ENCODE measurements at places on chromosomes 13 and 19. TPM values are rescaled to one million over a fixed set of nuclear protein-coding genes. Genes with fewer than 3 reads are reported as not detected.
A peak's percentile ranks its signal among the peaks of the same experiment; 100 is the strongest.

GRCh38 chr13:58921129-58921528, 1242.6 kb downstream of the DIAPH3 start:
- no peak overlapping the region for H3K27ac ChIP-seq
- DNase-seq: peak; percentile 22
- H3K36me3 ChIP-seq: no peaks in the 10 kb centered on the region
- H3K4me1 ChIP-seq: no peaks in the 10 kb centered on the region
- no peak overlapping the region for H3K4me3 ChIP-seq
- H3K27me3 ChIP-seq: no peaks in the 10 kb centered on the region

- H3K36me3 ChIP-seq: peaks cover 93% of the 10 kb centered on the region
- H3K4me1 ChIP-seq: no peaks in the 10 kb centered on the region
- no peak overlapping the region for H3K27ac ChIP-seq
- no peaks in the 10 kb centered on the region for H3K27me3 ChIP-seq
- no peak for DNase-seq
- no peak overlapping the region for H3K4me3 ChIP-seq
Observed at GRCh38 chr13:111296417-111296816, 24.0 kb upstream of the TEX29 start.

DNA sequence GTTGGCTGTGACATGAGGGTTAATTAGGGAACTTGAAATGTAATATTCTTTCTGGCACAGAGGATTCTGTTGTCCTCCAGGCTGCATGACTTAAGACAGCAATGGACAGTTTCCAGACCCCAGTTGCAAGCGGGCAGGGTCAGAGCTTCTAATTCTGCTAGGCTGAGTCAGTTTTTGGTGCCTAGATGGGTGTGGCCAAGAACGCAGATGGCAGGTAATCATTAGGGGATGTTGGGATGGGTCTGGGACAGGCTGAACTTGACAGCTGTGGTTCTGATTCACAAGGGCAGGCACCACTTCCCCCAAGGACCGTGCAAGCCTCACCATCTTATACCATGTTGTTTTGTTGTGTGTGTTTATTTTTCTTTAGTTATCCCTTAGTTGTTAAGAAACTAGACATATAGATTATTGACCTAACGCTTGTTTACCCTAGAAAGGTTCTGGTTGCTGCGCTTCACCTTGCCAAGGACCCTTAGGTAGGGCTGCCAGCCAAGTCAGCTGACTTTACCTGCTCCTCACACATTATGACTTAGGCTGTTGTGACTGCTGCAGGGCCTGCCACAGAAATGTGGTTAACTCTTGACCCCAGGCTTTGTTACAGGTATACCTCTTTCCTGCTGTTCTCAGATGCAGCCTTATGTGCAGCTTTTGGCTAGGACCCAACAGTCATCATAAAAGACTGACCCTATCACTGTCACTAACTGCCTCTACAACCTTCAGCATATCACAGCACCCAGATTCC, 117.7 kb upstream of the KLF12 start:
- no peak overlapping the region for H3K4me3 ChIP-seq
- no peak for DNase-seq
- H3K36me3 ChIP-seq: no peaks in the 10 kb centered on the region
- H3K27ac ChIP-seq: no peak overlapping the region
- H3K4me1 ChIP-seq: no peaks in the 10 kb centered on the region
- no peaks in the 10 kb centered on the region for H3K27me3 ChIP-seq

DNA sequence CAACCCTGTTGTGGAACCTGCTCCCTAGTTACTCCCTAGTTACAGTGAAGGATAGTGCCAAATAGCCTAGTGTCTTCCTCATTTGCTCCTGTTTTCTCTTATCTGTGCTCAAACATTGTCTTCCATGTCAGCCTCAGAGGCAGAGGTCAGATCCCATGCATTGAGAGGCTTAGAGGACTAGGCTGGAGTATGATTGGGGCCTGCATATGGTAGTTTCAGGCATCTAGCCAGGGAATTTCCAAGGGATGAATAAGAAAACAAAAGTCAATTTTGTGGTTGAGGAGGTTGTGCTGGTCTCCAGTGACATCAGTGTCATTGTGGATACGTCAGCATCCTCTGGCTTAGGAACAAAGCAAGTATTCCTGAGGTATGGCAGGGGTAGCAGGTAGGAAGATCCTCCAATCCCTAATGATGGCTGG, 9.4 kb downstream of the ZNF546 start:
- peaks cover 53% of the 10 kb centered on the region for H3K36me3 ChIP-seq
- peak overlapping the region; percentile 15 for H3K27ac ChIP-seq
- DNase-seq: no peak
- no peaks in the 10 kb centered on the region for H3K4me1 ChIP-seq
- H3K27me3 ChIP-seq: no peaks in the 10 kb centered on the region

GRCh38 chr19:13291913-13292312, 141.7 kb downstream of the IER2 start:
- H3K4me1 ChIP-seq: no peaks in the 10 kb centered on the region
- H3K27ac ChIP-seq: no peak overlapping the region
- no peak overlapping the region for H3K4me3 ChIP-seq
- no peaks in the 10 kb centered on the region for H3K27me3 ChIP-seq

GRCh38 chr13:71935166-71935840, 68.3 kb upstream of the DACH1 start:
- DNase-seq: no peak
- H3K27ac ChIP-seq: no peak overlapping the region
- no peaks in the 10 kb centered on the region for H3K27me3 ChIP-seq

GRCh38 chr13:46613409-46614049, 60.6 kb downstream of the LRCH1 start:
- no peak overlapping the region for H3K4me3 ChIP-seq
- H3K27ac ChIP-seq: no peak overlapping the region
- peaks cover 60% of the 10 kb centered on the region for H3K4me1 ChIP-seq
- H3K27me3 ChIP-seq: no peaks in the 10 kb centered on the region
- no peaks in the 10 kb centered on the region for H3K36me3 ChIP-seq

DNA sequence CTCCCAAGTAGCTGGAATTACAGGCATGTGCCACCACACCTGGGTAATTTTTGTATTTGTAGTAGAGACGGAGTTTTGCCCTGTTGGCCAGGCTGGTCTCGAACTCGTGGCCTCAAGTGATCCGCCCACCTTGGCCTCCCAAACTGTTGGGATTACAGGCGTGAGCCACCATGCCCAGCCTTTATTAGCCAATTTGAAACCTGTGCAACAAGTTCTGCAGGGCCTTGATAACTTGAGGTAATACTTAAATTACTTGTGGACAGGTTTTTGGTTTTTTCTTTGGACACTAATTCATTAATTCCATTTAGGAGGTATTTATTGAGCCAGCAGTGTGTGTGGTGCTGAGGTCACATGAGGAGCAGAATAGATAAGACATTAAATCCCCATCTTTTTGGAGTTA, 39.5 kb downstream of the ARHGAP35 start:
- H3K27me3 ChIP-seq: no peaks in the 10 kb centered on the region
- no peak for DNase-seq
- no peak overlapping the region for H3K4me3 ChIP-seq
- H3K4me1 ChIP-seq: peaks cover 64% of the 10 kb centered on the region
- H3K27ac ChIP-seq: no peak overlapping the region
- no peaks in the 10 kb centered on the region for H3K36me3 ChIP-seq

- H3K27ac ChIP-seq: no peak overlapping the region
- no peaks in the 10 kb centered on the region for H3K27me3 ChIP-seq
- no peak for DNase-seq
- H3K4me3 ChIP-seq: no peak overlapping the region
- peaks cover 4% of the 10 kb centered on the region for H3K4me1 ChIP-seq
- H3K36me3 ChIP-seq: no peaks in the 10 kb centered on the region
Observed at GRCh38 chr13:66887088-66887487, 343.0 kb downstream of the PCDH9 start.

The FCER2 gene
- total RNA-seq: not detected

The MAG gene
- not detected for total RNA-seq

The PCP2 gene
- 3.0 TPM for total RNA-seq

The ATXN8OS gene
- not detected for total RNA-seq

The ZNF546 gene
- 4.2 TPM for total RNA-seq
